ENCODE measurements at places on chromosomes 16 and 17. TPM values are rescaled to one million over a fixed set of nuclear protein-coding genes. Genes with fewer than 3 reads are reported as not detected.

The ZACN gene
- not detected for total RNA-seq

The STX1B gene
- total RNA-seq = 0.25 TPM

The EPOP gene
- 4.4 TPM for total RNA-seq

The AANAT gene
- not detected for total RNA-seq

The ITGB3 gene
- 2.6 TPM for total RNA-seq
